MCF 10A (cell line): ENCODE measurements at places on chromosomes 16 and 17.
A peak's percentile ranks its signal among the peaks of the same experiment; 100 is the strongest.

- H3K27me3 ChIP-seq: no peaks in the 10 kb centered on the region
- DNase-seq: no peak
- no peak overlapping the region for H3K27ac ChIP-seq
- no peaks in the 10 kb centered on the region for H3K4me1 ChIP-seq
Observed at GRCh38 chr17:9814337-9814945, 7.4 kb downstream of the GSG1L2 start.

DNA sequence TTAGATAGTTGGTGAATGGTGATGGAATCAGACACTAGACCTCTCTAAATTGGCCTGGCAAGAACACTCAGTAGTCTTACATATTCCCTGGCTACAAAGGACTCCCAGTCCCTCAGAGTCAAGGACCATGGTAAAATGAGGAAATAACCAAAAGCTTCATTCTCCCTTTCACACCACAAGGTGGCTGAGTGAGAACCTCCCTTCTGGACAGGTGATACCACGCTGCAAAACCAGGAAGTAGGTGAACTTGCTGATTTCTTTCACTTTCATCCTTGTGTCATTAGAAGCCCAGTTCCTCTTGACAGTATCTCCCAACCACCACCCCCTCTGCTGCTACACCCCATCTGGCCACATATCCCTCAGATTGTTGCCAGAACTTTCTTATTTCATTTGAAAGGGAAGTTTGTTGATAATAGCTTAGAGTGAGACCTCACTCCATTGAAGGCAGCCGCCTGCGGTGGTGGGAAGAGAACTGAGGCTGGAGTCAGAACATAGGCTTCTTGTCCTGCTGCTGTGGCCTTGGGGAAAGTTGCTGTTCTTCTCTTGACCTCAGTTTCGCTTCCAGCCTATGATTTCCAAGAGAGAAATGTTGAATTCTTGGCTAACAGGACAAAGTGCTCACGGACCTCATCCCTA, 290.6 kb upstream of the CCL2 start:
- H3K4me1 ChIP-seq: no peaks in the 10 kb centered on the region
- no peaks in the 10 kb centered on the region for H3K27me3 ChIP-seq
- H3K4me3 ChIP-seq: no peak overlapping the region
- no peaks in the 10 kb centered on the region for H3K36me3 ChIP-seq

GRCh38 chr17:5699814-5700213, 115.5 kb upstream of the NLRP1 start:
- no peak overlapping the region for H3K27ac ChIP-seq
- H3K4me1 ChIP-seq: no peaks in the 10 kb centered on the region
- H3K27me3 ChIP-seq: peaks cover 65% of the 10 kb centered on the region
- DNase-seq: no peak
- H3K4me3 ChIP-seq: no peak overlapping the region

GRCh38 chr17:8002721-8003593, 542 bp downstream of the GUCY2D start:
- peaks cover 16% of the 10 kb centered on the region for H3K4me1 ChIP-seq
- H3K27me3 ChIP-seq: peaks cover 13% of the 10 kb centered on the region
- H3K4me3 ChIP-seq: no peak overlapping the region
- peaks cover 6% of the 10 kb centered on the region for H3K36me3 ChIP-seq
- no peak overlapping the region for H3K27ac ChIP-seq

GRCh38 chr17:7841915-7842379, 7.9 kb downstream of the KDM6B start:
- H3K4me3 ChIP-seq: peak overlapping the region; percentile 79
- peaks cover 56% of the 10 kb centered on the region for H3K36me3 ChIP-seq
- H3K27me3 ChIP-seq: no peaks in the 10 kb centered on the region
- peaks cover 49% of the 10 kb centered on the region for H3K4me1 ChIP-seq

GRCh38 chr16:21083729-21084268, 66.8 kb downstream of the DNAH3 start:
- peaks cover 6% of the 10 kb centered on the region for H3K4me1 ChIP-seq
- no peaks in the 10 kb centered on the region for H3K27me3 ChIP-seq
- no peaks in the 10 kb centered on the region for H3K36me3 ChIP-seq
- H3K4me3 ChIP-seq: no peak overlapping the region
- H3K27ac ChIP-seq: no peak overlapping the region

DNA sequence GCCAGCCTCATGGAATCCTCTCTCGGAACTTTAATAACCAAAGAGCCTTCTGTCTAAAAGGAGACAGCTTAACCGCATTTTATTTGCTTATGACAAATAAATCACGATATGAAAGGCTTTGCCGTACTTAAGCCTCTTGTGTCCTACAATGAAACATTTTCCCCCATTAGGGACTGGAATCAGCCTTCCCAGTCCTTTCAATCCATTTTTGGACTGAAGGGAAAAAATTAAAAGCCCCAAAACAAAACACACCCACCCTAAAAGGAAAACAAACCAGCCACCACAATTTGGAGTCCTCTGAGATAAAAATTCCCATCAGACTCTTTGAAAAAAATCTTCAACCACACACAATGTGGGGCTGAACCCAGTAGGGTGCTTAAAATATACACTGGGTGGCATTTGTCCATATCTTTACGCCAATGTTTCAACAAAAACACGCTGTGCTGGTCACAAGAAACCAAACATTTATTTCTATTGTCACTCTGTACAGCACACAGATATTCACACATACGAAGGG, 3.0 kb downstream of the HOXB4 start:
- H3K27me3 ChIP-seq: peaks cover 21% of the 10 kb centered on the region
- no peak overlapping the region for H3K4me3 ChIP-seq
- peaks cover 8% of the 10 kb centered on the region for H3K4me1 ChIP-seq

GRCh38 chr16:15979801-15980200, 30.4 kb downstream of the ABCC1 start:
- H3K27me3 ChIP-seq: no peaks in the 10 kb centered on the region
- DNase-seq: no peak
- H3K4me3 ChIP-seq: no peak overlapping the region
- peak overlapping the region; percentile 33 for H3K27ac ChIP-seq

DNA sequence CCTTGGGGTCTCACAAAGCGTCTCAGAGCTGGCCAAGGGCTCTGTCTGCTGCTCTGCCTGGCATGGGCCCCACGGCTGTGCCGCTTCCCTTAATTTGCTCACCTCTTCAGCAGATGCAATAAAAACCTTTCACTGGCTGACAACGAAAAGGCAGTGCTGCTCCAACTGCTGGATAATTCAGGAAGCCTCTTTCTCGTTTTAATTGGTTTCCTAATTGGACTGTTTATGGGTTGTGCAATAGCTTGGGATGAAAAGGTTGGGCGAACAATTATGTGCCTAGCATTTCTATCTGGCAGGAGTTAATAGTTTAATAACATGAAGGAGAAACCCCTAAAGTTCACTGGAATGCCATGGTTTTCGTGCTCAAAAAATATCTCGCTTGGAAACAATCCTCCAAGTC, 234.1 kb upstream of the IRX5 start:
- DNase-seq: no peak
- no peaks in the 10 kb centered on the region for H3K36me3 ChIP-seq
- no peaks in the 10 kb centered on the region for H3K27me3 ChIP-seq

DNA sequence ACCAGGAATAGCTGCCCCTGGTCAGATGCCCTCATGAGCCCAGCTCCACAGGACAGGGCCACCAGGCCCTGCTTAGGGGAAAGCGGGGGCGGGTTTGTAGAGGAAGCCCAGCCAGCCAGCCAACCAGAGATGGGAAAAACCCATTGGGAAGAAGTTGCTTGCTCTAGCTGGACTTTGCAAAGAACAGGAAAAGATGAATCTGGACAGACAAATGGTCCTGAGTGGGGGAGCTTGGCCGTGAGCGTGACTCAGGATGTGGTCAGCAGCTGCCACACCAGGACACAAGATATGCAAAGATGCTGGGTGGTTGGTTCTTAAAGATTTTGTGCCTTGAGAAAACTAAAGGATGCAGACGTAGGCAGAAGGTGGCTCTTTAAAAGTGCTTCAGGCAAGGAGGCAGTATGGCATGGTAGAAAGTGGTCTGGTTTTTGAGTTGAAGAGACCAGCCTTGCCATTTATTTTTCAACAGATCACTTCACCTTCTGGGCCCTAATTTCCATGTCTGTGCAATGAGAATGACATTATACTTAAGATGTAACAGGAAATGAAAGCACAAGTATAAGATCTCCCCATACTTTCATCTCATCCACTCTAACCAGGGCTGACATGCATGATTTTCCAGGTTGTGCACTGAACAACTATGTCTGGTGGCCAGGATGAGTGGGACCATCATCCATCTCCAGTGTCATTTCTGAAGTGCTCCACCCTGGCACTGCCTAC, 27.8 kb upstream of the HEATR6 start:
- H3K27ac ChIP-seq: no peak overlapping the region
- no peak for DNase-seq
- H3K4me3 ChIP-seq: no peak overlapping the region
- H3K4me1 ChIP-seq: no peaks in the 10 kb centered on the region

DNA sequence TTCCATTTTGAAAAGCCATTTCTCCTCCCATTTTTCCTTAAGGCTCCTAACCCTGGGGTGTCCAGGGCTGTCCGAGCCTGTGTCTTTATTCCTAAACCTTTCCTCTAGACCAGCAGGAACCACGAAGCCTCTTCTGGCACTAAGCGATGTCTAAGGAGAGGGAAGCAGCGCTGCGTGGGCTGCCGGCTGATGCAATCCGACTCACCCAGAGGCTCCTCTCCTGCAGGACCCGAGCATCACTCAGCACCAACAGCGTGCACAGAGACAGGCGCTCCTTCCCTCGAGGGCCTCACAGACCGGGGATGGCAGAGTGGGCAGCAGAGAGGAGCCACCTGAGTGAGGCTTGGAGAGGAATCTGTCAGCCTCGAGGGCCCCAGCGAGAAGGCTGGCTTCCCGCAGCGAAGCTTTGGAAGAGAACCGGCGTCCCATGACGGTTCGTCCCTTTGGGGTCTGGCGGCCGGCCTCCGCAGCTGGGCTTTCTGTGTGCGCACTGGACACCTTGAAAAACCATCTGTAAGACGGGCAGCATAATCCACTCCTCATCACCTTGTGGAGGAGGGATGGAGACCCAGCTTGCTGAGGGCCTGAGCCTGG, 174.3 kb downstream of the FOXL1 start:
- no peak for DNase-seq
- peaks cover 29% of the 10 kb centered on the region for H3K4me1 ChIP-seq
- no peaks in the 10 kb centered on the region for H3K36me3 ChIP-seq
- H3K27me3 ChIP-seq: no peaks in the 10 kb centered on the region
- no peak overlapping the region for H3K4me3 ChIP-seq

DNA sequence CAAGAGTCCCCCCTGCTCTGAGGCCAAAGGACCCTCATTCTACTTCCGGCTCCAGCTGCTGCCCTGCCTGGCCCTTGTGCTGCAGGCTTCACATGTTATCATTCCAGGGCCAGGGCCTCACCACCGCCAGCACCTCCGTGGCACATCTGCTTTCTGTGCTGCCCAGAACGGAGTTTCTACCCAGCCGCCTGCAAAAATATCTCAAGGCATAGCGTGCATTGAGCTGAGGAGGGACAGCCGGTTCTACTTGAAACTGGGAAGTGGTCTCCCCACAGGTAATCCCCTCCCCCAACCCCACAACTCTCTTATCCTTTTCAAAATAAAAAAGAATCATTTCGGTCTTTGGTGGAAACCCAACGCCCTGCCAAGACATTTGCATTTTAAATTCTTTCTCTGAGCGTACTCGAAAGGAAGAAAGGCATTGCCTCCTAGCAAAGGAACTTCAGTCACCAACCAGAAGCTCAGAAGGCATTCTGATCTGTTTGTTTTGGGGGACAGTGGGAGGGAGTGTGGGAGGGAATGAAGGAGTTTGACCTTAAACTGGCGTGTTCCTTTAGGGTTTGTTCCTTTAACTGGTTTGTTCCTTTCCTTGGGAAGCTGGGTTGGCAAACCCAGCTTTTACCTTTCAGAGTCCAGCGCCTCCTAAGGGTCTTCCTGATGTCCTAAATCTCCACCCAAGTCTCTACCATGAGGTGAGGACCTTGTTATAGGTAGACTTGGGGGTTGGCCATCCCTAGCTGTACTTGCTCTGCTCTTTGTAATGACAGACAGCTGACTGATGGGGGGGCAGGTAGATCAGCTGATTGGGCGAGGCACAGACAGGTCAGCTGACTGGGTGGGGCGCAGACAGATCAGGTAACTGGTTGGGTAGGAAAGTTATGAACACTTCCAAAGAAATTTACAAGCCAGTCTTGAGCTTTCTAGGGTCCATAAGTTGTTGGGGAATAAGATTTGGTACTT, 33.4 kb upstream of the PIK3R6 start:
- no peak for DNase-seq
- no peak overlapping the region for H3K27ac ChIP-seq
- no peak overlapping the region for H3K4me3 ChIP-seq
- H3K4me1 ChIP-seq: no peaks in the 10 kb centered on the region
- peaks cover 12% of the 10 kb centered on the region for H3K27me3 ChIP-seq

- H3K4me3 ChIP-seq: no peak overlapping the region
- no peaks in the 10 kb centered on the region for H3K27me3 ChIP-seq
- H3K27ac ChIP-seq: no peak overlapping the region
- H3K4me1 ChIP-seq: peaks cover 32% of the 10 kb centered on the region
Observed at GRCh38 chr17:40551879-40552768, 13.1 kb downstream of the CCR7 start.

DNA sequence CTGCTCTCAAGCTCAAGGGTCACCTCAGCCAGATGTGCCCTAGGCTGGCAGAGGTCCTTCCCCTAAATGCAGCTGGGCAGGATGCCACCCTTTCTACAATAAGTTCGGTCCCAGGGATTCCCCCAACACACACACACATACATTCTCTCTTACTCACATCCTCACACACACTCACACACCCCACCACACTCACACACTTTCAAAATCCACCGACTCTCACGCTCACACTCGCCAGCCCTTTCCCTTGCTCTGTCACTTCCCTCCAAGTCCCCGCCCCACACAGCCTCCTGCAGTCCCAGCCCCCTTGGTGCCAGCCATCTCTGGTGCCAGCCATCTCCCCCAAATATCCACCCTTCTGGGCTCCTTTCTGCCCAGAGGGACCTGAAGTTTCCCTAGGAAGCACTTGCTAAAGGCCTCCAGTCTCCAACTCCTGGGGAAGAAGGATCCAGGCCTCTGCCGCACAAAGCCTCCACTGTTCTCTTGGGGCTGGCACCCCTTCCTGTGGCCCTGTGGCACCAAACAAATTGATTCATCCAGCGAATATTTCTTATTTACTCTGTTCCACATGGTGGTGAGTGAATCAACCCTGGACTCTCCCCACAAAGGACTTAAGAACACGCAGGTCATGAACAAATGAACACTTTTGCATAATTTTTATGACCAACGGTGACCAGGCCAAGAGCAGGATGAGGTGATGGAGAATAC, 3.8 kb upstream of the USP36 start:
- H3K27ac ChIP-seq: no peak overlapping the region
- H3K27me3 ChIP-seq: no peaks in the 10 kb centered on the region
- H3K4me3 ChIP-seq: no peak overlapping the region
- H3K4me1 ChIP-seq: peaks cover 16% of the 10 kb centered on the region
- peaks cover 7% of the 10 kb centered on the region for H3K36me3 ChIP-seq
- DNase-seq: no peak

GRCh38 chr16:23561586-23561985, 4.1 kb downstream of the UBFD1 start:
- no peak overlapping the region for H3K27ac ChIP-seq
- no peak for DNase-seq
- H3K36me3 ChIP-seq: peaks cover 71% of the 10 kb centered on the region

- no peaks in the 10 kb centered on the region for H3K4me1 ChIP-seq
- no peak overlapping the region for H3K27ac ChIP-seq
- H3K36me3 ChIP-seq: peaks cover 6% of the 10 kb centered on the region
Observed at GRCh38 chr16:27775254-27775653, 225.3 kb downstream of the KATNIP start.

- no peak overlapping the region for H3K27ac ChIP-seq
- no peak overlapping the region for H3K4me3 ChIP-seq
- no peaks in the 10 kb centered on the region for H3K27me3 ChIP-seq
- no peaks in the 10 kb centered on the region for H3K4me1 ChIP-seq
- no peak for DNase-seq
- H3K36me3 ChIP-seq: peaks cover 38% of the 10 kb centered on the region
Observed at GRCh38 chr17:17137731-17138585, 68.2 kb downstream of the PLD6 start.
